NCI-H1436 treated with DMSO at 0.1 percent for 48 hours (cell line): ENCODE measurements at places on chromosomes 16 and 17.

- no peak for DNase-seq
These were observed 16.4 kb downstream of the NF1 start for GRCh38 chr17:31111183-31111582.

- DNase-seq, result no peak
These were observed 925.4 kb downstream of the CDH11 start for GRCh38 chr16:64196444-64196843.

- peak; percentile 50 for DNase-seq
These were observed at the start of gene POLG2 for GRCh38 chr17:64496786-64497564. TSS of gene POLG2 (minus strand) at chr17:64497054. CDS start at chr17:64496968, 86 bp downstream.

GRCh38 chr16:30901201-30902028, 5.0 kb downstream of the CTF1 start:
- DNase-seq, result no peak

DNA sequence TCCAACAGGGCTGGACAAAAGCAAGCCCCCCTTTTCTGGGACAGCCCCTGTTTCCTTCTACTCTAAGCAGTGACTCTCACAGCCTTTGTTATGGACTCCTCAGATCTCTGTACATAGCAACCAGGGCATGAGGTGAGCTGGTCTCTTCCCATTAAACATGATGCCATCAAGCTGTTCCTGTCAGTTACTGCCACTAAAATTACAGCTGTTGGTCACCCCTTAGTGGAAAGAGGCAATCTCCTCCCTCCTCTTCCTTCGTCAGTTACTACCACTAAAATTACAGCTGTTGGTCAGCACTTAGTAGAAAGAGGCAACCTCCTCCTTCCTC, 95.2 kb upstream of the SMIM36 start:
- DNase-seq, result no peak

DNA sequence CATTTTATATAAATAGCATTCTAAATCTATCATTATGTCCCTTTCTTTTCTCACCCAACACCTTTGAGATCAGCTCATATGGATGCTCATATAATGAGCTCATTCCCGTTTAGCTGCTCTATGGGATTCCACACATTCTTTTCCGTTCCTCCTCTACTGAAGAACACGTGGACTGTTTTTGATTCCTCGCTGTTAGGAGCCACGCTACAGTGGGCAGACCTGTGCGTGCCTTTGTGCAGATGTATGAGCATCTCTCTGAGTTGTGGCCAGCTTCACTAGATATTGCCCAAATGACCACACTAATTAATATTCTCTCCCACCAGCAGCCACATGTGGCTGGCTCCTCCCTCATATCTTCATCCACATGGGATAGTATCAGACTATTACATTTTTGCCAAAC, 6.0 kb upstream of the TNFRSF13B start:
- no peak for DNase-seq
